Renal cortical epithelial cell (primary cell): ENCODE measurements at places on chromosomes 5 and 9. TPM values are rescaled to one million over a fixed set of nuclear protein-coding genes. Genes with fewer than 3 reads are reported as not detected.
A peak's percentile ranks its signal among the peaks of the same experiment; 100 is the strongest.

The KIF4B gene
- total RNA-seq, result 0.05 TPM in 1 of 2 replicates, not detected in the other

The ZBTB6 gene
- 16.5 and 18.5 TPM in 2 replicates for total RNA-seq

The CD274 gene
- total RNA-seq, result 9.8 and 20.7 TPM in 2 replicates

The NMUR2 gene
- total RNA-seq, result not detected in 2 replicates

The ZNF366 gene
- total RNA-seq, result 0.05 TPM in 1 of 2 replicates, not detected in the other

The PCA3 gene
- 0.05 TPM in 1 of 2 replicates, not detected in the other for total RNA-seq

The ZFP37 gene
- 1.6 and 5.2 TPM in 2 replicates for total RNA-seq

The NME5 gene
- 7.1 and 17.1 TPM in 2 replicates for total RNA-seq

The KCNMB1 gene
- total RNA-seq, result not detected in 2 replicates

The TAF11L4 gene
- not detected in 2 replicates for total RNA-seq

The ODF2 gene
- 21.7 and 37.2 TPM in 2 replicates for total RNA-seq

The SLC22A4 gene
- 1.6 and 8.9 TPM in 2 replicates for total RNA-seq

The MYO10 gene
- 32.1 and 79.5 TPM in 2 replicates for total RNA-seq

DNA sequence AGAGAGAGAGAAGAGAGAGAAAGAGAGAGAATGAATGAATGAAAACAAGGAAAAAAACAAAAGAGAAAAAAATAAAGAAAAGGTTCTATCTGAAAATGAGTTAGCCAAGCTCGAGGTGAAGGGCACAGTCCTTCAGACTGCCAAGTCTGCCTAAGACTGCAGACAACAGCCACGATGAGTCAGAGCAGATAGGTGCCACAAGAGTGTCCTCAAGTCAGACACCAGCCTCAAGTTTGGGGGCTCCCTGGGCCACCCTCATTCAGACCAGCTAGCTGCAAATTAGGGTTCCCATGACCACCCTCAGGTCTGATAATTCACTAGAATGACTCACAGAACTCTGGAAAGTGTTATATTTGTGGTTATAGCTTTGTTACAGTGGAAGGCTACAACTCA, 13.9 kb upstream of the HABP4 start:
- DNase-seq, result no peak

GRCh38 chr9:79213417-79214125, 358.2 kb upstream of the TLE4 start:
- DNase-seq, result no peak

DNA sequence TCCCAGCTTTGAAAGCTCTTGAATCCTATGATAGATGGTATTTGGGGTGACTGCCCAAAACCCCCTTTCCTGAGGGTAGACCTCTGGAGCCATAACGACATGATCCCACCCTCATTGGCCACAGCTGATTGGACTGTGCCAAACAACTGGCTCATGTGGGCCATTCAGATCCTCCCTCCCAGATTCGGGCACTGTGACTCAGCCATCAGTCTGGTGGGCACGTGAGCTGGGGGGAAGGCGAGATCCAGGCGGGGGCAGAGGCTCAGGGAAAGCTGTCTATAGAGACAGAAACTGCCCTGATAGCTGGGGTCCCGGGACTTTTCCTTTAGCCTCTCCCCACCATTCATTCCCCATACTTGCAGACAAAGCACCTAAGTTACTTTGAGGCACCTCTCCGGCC, 15.1 kb upstream of the NCS1 start:
- DNase-seq, result no peak

DNA sequence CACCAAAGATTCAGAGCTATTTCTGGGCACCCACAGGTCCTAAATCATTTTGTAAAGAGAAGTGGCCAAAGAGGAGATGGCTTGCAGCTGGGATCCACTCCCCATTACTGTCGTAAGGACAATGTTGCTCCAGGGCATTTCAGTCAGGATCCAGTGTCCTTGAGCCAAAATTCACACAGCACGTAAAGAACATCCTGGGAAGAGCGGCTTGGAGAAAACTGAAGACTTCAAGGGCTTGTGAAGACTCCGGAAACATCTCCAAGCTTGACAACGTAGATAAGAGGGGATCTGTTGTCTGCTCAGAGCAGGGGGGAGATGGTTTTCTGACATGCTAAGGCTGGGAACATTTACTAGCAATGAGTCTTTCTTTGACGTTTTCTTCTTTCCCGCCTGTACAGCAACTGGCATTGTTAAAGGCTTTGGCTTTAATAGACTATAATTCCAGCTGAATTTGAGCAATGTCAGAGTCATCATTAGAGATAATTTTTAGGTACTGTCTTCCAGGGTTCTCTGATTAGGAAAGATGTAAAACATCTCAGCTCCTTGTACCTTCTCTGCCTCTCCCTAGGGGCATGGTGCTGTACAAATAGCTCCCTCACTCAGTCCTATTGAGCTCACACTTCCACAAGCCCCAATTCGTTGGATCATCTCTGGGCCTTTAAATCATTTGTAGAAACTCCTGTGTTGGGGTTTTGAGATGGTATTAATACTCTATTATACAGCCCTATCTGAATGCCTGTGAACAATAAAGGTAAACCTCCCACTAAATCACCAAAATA, 39.7 kb downstream of the EGFLAM start:
- DNase-seq, result no peak

GRCh38 chr9:98523231-98523901, 185.4 kb downstream of the GABBR2 start:
- DNase-seq, result peak; percentile 14

DNA sequence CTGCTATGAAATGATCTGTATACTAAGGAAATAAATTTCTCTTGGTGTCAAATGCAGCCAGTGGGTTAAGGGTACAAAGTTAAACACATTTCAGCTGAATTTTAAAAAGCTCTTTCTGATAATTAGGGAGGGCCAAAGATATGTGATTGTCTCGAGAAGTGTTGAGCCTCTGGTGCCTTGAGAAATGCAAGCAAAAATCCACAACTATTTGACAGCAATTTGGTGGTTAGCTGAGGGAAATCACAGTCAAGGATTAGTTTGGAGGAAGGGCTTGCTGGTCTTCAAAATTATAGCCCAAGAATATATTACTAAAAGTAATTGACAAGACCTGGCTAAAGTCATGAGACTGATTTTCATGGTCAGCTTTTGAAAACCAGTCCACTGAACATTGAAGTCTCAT, 255.7 kb upstream of the PPP1R2B start:
- no peak for DNase-seq

DNA sequence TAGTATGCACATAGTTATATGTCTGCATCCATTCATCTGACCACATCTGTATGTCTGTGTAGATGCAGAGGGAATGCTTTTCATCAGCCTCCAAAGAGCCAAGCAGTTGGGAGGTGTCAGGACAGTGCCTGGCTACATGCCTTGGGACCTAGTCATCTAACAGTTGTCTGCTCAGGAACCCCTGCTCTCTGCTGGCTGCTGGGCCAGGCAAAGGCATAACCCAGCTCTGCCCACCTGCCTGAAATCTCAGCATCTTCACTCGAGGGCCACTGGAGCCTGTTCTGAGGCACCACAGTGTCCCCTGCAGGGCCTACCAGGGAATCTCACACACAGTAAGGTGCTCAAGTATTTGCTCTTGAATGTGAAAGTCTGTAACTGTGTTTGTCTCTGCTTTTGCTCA, 3.7 kb downstream of the C9orf50 start:
- peak; percentile 58 for DNase-seq

DNA sequence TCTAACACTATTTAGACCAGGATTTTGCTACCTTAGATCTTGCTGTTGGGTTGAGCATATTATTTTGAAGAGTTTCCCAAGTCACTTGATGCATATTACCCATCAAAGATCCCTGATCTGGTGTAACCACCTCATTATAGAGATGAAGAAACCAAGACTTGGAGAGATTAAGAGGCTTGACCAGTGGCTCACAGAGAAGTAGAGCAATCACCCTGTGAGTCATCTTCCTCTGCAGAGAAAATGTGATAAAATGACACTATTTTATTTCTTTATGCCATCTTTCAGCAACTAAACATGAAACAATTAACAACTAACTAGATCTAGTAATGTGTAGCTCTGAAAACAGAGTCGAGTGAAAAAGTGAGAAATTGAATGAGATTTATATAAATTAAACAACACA, 76.1 kb downstream of the KIF4B start:
- DNase-seq, result no peak

- peak; percentile 36 for DNase-seq
Observed at GRCh38 chr9:26833792-26834191, 58.8 kb downstream of the CAAP1 start.

- no peak for DNase-seq
Observed at GRCh38 chr5:179126506-179126991, 66.4 kb downstream of the ZNF354C start.

DNA sequence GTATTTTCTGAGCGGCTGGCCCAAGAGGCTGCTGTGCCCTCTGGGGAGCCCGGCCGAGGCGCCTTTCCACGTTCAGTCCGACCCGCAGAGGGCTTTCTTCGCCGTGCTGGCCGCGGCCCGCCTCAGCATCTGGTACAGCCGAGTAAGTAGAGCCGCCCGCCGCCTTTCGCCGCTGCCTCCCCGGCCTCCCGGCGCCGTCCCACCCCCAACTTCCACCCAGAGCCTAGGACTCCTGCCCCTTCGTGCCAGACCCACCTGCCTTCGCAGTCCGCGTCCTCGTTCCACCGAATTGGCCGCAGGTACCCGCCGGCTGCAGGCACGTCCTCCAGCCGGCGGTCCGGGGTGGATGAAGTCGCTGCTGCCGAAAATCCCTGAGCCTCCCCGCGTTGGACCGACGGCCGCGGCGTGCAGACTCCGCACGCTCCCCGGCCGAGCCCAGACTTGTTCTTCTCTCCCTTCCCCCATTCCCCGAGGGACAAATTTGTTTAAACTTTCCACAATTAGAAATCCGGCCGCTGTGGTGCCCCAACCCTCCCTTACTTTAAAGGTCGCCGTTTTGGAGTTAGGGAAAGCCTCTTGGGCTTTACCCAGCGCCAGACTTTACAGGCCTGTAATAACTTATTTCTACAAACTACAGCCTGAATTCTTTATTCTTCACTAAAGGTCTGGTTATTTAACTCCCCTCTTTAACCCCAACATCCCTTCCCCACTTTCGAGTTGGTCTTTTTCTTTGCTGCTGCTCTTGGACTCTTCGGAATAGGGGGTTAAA, 589 bp downstream of the RIC1 start:
- DNase-seq, result no peak

- no peak for DNase-seq
Observed at GRCh38 chr5:155768332-155768731, 558.6 kb upstream of the SGCD start.

DNA sequence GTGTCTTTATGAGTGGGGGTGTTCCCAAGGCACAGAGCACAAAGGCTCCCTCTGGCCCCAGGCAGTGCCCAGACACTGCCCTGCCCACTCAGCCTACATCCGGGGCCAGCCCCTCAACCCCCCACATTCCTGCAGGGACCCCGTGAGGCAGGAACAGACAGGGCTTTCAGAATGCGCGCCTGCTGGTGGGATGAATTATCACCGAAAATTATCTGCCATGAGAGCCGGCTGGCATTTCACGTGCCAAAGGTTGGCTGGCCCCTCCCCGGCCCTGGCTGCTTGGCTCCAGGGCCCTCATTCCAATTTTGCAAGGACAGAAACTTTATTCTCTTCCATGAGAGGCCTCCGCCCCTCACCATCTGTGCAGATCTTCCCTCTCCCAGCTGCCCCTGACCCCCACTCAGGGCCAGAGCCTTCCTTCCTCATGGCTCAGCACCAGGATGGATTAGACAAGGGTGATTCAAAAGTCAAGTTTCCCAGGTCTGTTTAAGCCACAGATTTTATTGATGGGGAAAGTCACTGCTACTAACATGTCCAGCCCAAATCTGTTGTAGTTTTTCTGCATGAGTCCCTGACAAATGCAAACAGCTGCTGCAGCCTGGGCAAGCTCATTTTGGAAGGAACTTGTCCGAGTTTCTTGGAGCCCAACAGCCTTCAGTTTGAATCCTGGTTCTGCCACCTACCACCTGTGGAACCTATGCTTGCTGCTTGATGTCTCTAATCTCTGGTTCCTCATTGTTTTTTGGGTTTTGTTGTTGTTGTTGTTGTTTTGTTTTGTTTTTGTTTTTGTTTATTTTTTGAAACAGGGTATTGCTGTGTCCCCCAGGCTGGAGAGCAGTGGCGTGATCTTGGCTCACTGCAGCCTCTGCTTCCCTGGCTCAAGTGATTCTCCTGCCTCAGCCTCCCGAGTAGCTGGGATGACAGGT, 32.3 kb upstream of the WDR38 start:
- DNase-seq, result no peak

- peak; percentile 95 for DNase-seq
Observed at GRCh38 chr9:111992523-111992922, 95.9 kb downstream of the UGCG start.

DNA sequence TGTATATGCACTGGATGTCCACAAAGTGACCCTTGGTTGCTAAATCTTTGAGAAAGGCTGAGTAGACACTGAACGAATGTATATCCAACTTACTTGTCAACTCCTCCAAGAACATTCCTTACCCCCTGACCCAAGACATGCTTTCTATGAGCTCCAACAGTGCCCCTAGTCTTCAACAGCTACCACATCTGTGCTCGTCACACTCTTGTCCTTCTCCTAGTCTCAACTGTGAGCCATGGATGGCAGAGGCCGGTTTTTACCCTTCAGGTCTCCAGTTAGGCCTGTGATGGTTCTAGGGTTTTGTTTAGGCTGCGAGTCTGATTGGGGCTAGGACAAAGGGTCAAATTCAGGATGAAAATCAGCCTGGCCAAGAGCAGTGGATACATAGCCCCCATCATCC, 19.0 kb upstream of the GPX3 start:
- DNase-seq, result no peak
